Ovary (tissue), 10 donors: ENCODE measurements at places on chromosomes 1 and 21. TPM values are rescaled to one million over a fixed set of nuclear protein-coding genes. Genes with fewer than 3 reads are reported as not detected.
A peak's percentile ranks its signal among the peaks of the same experiment; 100 is the strongest.

GRCh38 chr21:42398436-42399028 lies 2.7 kb upstream of the TMPRSS3 start:
- no peak overlapping the region for H3K4me3 ChIP-seq
- DNase-seq = no peak
- no peaks in the 10 kb centered on the region for H3K36me3 ChIP-seq
- no peaks in the 10 kb centered on the region for H3K4me1 ChIP-seq

The CLIC6 gene
- polyA plus RNA-seq = 5.9 TPM

The OR2T2 gene
- not detected for polyA plus RNA-seq

DNA sequence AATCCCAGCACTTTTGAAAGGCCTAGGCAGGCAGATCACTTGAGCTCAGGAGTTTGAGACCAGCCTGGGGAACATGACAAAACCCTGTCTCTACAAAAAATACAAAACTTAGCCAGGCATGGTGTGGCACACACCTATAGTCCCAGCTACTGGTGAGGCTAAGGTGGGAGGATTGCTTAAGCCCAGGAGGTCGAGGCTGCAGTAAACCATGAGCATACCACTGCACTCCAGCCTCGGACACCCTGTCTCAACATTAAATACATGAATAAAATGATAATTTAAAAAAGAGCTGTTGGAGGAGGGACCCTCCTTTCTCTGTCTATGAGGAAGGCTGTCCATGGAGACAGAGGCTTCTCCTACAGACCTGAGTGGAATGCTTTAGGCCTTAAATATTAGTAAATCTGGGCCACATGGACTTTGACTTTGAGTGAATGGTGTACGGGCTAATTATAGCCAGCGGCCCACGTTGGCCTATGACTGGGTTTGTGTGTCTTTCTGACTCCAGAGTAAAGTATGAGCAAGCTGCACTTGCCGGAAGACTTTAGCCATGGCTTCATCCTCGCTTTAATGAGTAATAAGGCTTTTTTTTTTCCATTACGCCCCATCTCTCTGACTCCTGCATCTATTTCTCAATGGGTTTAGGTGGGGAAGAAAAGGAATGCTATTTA lies 21.3 kb downstream of the RAB3B start:
- H3K36me3 ChIP-seq = no peaks in the 10 kb centered on the region
- no peak overlapping the region for H3K27ac ChIP-seq
- no peak overlapping the region for H3K4me3 ChIP-seq
- no peaks in the 10 kb centered on the region for H3K27me3 ChIP-seq
- no peak for DNase-seq
- no peaks in the 10 kb centered on the region for H3K4me1 ChIP-seq

The HAO2 gene
- not detected for polyA plus RNA-seq

DNA sequence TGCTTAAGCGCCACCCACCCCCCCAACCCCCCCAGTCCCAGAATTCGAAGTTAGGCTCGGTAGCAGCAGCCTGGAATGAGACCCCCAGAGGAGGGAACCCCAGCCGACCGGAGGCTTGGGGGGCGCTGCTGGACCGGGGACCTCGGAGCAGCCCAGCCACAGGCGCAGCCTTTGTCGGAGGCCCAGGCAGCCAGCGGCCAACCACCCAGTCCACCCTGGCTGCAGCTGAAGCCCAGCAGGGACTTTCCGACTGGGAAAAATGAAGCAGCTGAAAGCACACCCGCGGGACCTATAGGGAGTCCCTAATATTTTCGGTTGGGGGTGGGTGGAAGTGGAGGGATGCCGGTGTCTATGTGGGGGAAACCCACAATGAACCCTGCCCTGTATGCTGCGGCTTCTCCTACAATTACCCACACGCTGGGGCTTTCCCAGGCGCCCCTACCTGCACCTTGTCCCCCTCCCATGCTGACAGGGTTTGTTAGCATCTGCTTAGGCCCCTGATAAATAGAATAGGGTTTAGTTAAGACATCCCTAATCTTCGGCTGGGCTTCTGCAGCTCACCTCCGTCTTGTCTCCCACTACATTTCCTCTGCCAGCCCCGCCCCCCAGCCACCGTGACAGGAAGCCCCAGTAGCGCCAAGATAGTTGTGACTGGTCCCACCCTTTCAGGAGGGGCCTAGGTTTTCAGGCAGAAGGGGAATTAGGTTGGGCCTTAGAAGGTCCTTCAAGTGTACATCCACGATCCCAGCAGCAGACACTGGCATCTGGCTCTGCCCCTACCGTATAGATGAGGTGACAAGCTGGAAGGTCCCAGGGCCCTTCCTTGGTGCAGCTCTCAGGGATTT lies 838 bp downstream of the CCDC28B start:
- H3K27ac ChIP-seq = peak overlapping the region; percentile 59
- H3K36me3 ChIP-seq = no peaks in the 10 kb centered on the region
- peaks cover 17% of the 10 kb centered on the region for H3K4me1 ChIP-seq
- peak overlapping the region; percentile 48 for H3K4me3 ChIP-seq
- H3K27me3 ChIP-seq = no peaks in the 10 kb centered on the region

DNA sequence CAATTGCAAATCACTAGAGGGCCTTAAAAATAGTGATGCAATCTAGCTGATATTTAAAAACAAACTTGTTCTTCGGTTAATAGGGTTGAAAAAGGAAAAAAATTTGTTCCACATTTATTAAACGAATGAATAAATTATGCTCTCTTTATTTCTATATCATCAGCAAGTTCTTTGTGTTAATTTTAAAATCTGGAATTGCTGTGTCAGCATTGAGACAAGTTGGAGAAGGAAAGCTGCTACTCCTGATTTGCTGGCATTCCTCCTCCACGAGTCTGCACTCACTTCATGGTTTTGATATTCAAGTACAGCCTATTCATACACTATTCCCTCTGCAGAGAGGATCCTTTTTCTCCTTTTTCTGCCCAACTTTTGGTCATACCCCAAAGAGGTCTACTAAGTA lies 117.6 kb downstream of the MRPL39 start:
- DNase-seq = no peak
- H3K27me3 ChIP-seq = no peaks in the 10 kb centered on the region
- H3K4me1 ChIP-seq = no peaks in the 10 kb centered on the region
- no peak overlapping the region for H3K4me3 ChIP-seq
